ENCODE measurements at places on chromosomes 16 and 17.

DNA sequence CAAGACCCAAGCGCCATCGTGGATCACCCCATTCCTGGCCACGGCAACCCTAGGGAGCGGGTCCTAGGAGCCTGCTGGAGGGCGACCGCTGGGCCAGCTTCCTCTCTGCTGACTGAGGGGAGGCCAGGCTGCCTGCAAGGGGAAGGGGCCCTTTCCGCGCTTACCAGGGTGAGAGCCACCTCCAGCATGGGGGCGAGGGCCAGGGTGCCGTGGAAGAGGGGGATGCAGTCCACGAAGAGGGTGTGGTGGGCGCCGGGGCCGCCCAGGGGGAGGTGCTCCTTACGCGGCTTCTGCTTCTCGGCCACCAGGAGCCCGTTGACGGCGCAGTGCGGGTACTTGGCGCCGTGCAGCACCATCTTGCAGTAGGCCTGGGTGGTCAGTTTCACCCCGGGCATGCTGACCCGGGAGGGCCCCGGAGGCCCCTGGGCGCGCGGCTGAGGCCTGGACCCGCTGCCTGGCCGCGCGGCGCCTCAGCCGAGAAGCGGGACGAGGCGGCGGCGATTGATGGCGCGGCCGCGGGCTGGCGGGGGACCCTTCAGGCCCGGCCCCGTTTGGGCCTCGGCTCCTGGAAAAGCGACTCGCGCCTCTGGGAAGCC is 345 bp downstream of the EMC8 start:
- ATAC-seq = peak; percentile 58

DNA sequence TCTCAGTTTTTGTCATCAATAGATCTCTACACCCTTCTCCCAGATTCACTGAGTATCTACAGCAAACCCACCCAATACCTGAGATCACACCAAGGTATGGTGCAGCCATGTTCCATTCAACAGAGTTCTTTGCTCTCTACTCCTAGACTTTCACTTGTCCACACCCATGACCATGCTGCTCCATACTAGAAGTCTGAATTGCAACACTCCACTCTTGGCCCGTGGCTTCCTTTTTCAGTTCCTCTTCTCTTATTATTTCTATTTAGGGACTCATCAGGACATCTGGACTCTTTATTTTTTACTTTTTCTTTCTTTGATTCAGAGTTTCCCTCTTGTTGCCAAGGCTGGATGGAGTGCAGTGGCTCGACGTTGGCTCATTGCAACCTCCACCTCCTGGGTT is 37.1 kb downstream of the YWHAE start:
- ATAC-seq = peak; percentile 90

DNA sequence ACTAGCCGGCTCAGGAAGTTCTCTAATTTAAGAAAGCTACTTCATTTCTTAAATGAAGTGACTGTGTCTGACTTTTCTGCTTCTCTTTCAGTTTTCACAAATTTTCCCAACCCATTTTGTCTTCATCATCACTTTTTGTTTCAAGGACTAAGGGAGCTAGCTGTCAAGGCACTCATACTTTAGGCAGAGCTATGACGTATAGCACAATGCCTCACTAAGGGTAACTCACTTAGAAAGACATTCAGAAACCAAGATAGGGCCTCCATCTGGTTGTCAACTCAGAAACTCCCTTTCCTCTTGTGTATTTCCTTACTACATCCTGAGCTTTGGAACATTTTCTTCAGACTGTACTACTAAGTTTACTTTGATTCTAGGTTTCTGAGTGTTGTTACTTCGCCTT is 397.9 kb downstream of the TOX3 start:
- ATAC-seq = no peak

- peak; percentile 93 for ATAC-seq
Observed at GRCh38 chr17:67293251-67294203, 48.5 kb upstream of the HELZ start.

DNA sequence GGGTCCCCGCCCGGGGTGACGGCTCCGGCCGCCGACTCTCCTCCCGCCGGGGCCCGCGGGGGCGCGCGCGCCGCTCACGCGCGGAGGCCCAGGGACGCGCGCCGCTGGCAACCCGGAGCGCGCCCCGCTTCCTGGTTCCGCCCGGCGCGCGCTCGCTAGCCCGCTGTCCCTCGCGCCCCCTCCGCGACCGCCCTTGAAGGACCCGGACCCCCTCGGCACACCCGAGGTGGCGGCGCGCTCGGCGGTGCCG is at the start of gene STAT5B:
Gene STAT5B, minus strand, starts transcription at position 33 of the 250 bp plus-strand sequence. CDS start 44,264 bp downstream, outside the sequence.
- ATAC-seq = peak; percentile 90
